Tongue (tissue), 3 donors: ENCODE measurements at places on chromosomes 12 and 14.
A peak's percentile ranks its signal among the peaks of the same experiment; 100 is the strongest.

DNA sequence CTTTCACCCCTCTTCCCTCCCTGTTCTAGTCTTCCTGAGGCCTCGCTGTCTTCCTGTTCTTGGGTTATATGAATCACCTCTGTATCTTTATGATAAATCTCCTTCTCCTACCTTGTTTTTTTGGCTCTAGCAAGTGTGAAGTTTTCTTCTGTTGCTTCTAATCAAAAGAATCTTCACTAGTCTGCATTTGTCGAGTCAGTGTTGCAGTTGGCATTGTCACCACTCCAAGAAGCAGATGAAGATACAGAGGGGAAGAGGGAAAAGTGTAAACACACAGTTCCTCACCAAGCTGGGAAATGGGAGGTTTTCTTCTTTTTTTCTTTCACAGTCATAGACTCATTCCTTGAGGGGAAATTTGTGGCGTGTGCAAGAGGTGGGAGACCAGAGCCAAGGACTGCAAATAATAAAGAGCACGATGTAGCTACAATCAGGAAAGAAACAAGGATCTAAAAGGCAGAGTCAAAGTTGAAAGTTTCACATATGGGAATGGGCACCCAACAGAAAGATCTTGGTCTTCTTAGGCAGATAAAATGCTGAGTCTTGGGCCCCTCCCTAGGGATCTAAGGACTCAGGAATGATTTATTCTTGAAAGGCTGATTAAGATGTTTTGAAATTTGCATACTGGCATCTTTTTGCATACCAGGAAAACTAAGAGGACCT lies 22.2 kb upstream of the PRICKLE1 start:
- no peak for DNase-seq

DNA sequence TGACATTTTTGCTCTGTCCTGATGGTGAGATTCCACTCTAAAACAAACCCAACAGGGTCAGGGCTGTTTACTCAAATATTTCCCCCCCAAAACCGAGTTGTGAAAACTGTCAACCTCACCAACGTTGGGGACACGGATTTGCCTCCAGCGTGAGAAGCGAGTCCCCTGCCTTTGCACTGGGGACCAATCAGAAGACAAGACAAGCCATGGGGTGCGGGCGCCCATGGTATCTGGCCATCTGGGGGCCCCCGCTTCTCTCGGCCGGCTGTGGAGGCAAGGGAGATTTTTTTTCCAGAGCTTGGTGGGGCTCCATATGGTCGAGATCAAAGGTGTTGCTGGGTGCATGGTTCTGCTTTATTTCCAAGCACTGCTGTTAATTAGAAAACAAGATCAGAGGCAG lies 272.1 kb downstream of the BCL11B start:
- no peak for DNase-seq

- no peak for DNase-seq
These were observed 17.4 kb downstream of the SGPP1 start for GRCh38 chr14:63710497-63710896.

DNA sequence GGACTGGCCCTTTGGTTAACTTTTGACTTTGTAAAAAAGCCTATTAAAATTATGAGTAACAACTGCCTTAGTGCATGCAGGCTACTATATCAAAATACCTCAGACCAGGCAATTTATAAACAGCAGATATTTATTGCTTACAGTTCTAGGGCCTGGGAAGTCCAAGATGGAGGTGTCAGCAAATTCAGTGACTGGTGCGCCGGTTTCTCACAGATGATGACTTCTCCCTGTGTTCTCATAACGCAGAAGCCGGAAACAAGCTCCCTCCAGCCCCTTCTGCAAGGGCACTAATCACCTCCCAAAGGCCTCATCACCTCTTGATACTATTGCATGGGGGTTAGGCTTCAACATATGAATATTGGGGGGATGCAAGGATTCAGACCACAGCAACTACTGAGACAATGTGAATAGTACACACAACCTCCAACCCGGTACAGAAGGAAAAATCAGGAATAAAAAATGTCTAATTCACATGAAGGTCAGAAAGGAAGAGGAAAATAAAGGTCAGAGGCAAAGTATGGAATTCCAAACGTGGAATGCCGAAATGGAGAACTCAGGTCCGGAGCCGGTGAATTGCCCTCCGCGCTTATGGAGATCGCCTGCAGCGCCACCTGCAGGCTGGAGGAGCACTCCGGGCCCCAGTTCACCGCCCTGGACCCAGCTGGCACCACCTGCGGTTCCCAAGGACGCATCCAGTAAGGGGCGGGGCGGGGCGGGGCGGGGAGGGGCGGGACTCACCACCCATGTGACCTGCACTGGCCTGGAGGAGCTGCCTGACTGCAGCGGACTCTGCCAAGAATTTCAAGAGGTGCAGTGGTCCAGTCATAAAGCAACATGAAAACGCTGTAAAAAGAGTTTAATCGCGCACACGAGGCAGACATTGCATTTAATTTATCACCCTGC lies 203.4 kb downstream of the KIF26A start:
- DNase-seq: peak; percentile 48

- no peak for DNase-seq
These were observed 1.3 kb downstream of the MBD6 start for GRCh38 chr12:57523706-57524614.

DNA sequence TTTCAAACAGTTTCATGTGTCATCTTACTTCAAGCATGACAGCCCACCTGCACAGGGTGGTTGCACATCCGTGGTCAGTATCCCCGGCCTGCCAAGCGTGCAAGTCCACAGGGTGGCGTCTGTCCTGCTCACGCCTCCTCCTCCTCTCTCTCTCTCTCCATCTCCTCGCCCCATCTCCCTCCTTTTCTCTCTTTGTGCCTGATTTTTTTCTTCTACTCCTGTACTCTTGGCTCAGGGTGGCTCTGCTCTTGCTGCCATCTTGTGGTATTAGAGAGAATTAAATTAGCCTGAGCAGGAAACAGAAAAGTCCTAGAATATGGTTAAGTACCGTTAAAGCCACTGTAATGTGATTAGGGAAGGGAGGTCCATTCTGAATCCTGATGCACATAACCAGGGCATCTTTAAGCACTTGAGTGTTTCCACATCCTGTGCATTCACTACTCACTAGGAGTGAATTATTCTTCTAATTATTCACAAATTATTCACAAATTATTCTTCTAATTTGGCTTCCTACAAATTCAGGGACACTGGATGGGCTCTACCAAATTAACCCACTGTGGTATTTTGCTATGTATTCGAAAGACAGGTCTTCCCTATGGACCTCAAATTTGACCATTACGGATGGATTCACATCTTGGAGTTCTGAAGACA lies 25.5 kb upstream of the DTX1 start:
- peak; percentile 76 for DNase-seq

GRCh38 chr14:51576879-51577278 lies 74.8 kb upstream of the FRMD6 start:
- no peak for DNase-seq

DNA sequence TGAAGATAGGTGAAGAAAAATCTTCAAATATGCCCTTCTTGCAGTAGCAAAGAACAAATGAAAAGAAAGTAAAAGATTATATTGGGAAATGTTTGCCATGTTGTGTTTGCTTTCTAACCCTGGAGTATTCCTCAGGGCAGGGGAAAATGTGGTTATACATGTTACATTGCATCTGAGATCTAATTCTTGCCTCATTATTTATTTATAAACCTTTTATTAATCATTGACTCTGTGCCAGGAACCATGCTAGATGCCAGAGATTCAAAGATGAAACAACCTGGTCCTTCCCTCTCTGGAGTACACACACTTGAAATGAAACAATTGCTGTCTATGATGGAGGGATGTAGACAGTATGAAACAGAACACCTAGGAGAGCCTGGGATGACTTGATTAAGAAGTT lies 128.1 kb upstream of the HMGA2 start:
- no peak for DNase-seq

DNA sequence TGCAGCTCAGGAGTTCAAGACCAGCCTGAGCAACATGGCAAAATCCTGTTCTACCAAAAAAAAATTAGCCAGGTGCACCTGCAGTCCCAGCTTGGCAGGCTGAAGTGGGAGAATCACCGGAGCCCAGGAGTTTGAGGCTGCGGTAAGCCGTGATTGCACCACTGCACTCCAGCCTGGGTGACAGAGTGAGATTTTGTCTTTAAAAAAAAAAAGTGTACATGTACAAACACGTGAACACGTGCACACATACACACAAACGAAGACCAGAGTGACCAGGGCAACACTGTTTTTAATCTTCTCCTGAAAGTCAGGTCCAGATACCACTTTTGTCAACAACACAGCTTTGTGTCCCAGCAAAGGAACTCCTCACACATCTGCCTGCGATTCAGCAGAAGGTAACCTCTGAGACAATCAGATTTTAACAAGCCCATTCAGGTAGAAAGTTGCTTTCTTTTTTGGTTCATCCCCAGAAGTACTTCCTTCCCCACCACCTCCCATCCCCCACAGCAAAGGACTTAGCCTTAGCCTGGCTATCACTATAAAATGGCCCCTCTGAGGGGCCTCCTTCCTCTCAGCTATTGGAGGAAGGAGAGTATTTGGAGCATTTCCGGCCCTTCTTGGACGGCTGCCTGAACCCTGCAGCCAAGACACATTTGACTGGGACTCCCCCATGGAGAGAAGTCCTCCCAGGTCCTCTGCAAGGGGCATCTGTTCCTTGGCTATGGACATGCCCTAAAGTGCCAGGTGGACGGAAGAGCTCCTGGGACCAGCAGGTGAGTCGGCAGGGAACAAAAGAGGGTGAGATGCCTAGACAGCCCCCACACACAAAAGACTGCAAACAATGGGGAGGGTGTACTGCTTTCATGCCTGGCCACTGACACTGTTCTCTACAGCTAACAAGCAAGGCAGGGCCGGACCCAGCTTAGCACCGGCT lies 9.8 kb downstream of the CTDSP2 start:
- DNase-seq: peak; percentile 94

GRCh38 chr14:35242599-35243311 lies 49.4 kb upstream of the PSMA6 start:
- no peak for DNase-seq

- peak; percentile 68 for DNase-seq
These were observed at the start of gene ANO2 for GRCh38 chr12:5945071-5946008. TSS of gene ANO2 (minus strand) at chr12:5945259. CDS start at chr12:5945217, 42 bp downstream.

DNA sequence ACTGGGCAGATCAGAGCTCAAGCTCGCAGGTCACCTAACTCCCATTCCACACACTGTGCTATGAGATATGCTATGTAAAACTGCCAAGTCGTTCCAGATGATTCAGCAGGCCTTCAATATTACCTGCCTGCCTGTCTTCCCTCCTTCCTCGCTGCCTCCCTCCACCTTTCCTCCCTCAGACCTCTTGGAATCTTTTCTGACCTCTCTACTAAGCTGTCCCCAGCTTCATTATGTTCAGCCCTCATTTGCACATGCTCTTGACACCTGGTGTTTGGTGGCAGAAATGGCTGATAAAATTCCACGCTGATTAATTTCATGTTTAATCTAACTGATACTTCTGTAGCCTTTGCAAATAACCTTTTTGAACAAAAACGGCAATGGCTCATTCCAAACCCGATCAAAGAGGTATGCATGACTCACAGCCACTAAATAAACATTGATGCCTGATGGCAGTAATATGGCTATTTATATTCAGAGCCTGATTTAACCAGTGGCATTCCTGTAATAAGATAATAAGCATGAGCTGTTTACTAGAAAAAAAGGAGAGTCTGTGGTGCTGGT lies 130.8 kb upstream of the EGLN3 start:
- DNase-seq: no peak

DNA sequence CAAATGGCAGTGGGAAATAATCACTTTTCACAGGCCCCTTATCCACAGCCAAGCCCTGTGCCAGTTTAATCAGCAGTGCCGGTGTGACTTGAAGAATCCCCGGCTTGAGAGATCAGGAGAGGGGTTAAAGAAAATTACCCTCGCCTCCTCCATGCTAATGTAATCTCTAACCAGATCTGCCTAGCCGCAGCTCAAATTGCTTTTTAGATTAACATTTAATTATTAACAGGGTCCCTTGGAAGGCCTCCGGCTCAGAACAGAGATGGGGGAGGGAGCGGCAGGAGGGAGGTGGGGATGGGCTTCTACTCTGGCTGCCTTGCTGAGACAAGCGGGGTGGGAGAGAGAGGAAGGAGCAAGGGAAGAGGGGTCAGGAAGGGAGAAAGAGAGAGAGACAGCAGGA lies 24.0 kb downstream of the FAM222A start:
- DNase-seq: no peak

- no peak for DNase-seq
These were observed at the start of gene PMCH for GRCh38 chr12:102197789-102198188. TSS of gene PMCH (minus strand) at chr12:102197833. CDS start at chr12:102197770, 63 bp downstream.

- no peak for DNase-seq
These were observed 241.4 kb downstream of the BMP4 start for GRCh38 chr14:53715193-53715721.

DNA sequence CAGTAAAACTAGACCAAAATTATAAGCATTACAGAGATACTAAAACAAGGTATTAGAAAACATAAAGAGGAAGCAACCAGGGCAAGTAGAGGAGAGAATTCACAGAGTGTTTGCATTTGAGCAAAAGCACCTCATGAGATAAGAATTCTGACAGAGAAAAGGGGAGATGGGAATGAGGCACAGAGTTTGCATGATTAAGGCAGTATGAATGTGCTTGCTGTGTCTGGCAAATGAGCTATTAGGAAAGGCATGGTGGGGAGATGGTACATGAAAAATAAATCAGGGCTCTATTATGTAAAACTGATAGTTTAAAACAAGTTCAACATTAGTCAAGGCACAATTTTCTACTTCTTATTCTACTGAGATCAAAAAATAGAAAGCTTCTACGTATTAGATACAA lies 23.1 kb downstream of the GARIN6 start:
- no peak for DNase-seq

GRCh38 chr12:34391771-34392581 lies 369.7 kb downstream of the ALG10 start:
- no peak for DNase-seq

DNA sequence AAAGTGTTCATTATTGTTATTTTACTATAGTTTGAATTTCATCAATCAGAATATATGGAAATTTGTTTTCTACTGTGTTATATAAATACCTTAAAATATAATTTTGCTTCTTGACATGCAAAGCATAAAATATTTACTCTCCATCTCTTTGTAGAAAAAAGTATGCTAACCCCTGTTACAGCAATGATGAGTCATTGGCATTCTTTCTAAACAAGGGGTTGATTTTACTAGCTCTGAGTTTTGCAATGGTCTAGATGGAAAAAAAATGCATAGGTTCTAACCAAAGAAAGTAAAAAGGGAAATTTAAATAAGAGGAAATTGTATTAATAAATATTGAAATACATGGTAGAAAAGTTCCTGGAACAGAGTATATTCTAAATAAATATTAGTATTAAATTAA lies 990.2 kb upstream of the ATXN7L3B start:
- no peak for DNase-seq

DNA sequence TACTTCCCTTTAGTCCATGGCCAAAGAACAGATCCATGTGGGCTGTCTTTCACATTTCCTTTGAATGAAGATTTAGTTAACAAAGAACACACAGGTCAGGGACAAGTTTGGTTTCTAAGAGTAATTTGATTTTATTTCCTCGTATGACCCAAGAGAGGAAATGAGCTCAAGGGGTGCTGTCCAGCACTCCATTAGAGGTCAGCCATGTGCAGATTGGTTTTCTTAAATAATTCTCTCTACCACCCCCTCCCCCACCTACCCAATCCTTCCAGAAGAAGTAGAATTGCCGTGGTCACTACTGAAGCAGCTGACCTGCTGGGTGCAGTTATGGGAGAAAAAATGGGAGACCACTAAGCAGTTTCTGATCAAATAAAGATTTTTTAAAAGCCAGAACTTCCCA lies 13.9 kb upstream of the OAS1 start:
- DNase-seq: no peak

GRCh38 chr14:69395929-69396328 lies 2.2 kb downstream of the ERH start:
- DNase-seq: no peak
